ENCODE measurements at places on chromosomes 1 and 21.
A peak's percentile ranks its signal among the peaks of the same experiment; 100 is the strongest.

GRCh38 chr1:33944846-33945245, 81.0 kb downstream of the HMGB4 start:
- DNase-seq = no peak

- DNase-seq = no peak
These were observed 140.4 kb upstream of the ADGRL2 start for GRCh38 chr1:81660286-81660685.

DNA sequence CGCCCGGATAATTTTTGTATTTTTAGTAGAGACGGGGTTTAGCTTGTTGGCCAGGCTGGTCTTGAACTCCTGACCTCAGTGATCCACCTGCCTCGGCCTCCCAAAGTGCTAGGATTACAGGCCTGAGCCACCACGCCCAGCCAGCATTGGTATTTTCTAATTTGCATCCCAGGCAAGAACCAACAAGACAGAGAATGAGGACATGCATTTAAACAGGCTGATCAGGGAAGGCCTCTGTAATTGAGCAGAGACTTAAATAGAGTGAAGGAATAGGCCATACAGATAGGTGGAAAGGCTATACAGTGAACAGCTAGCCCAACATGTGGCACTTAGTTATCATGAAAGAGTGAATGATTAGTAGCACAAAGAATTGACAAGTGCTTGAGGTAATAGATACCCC, 230.4 kb downstream of the SLC35F3 start:
- DNase-seq = peak; percentile 45

GRCh38 chr1:170711682-170712081, 47.8 kb downstream of the PRRX1 start:
- DNase-seq = peak; percentile 33

GRCh38 chr1:10975567-10976326, 36.7 kb upstream of the TARDBP start:
- peak; percentile 84 for DNase-seq

DNA sequence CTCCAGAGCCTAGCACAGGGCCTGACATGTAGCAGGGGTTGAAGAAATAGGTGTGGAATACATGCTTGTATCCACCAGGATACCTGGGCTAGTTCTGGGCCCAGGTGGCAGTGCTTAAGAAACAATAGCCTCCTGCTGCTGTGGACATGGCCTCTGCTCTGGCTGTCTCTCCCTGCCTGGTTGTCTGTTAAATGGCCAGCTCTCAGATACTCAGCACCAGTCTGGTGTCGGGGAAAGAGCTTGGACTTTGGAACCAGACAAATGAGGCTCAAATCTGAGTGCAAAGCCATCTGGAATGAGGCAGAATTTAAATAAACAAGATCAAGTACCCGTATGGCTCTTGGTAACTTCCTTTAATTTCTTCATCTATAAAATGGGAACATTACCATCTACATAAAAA, 31.5 kb downstream of the SESN2 start:
- DNase-seq = no peak

GRCh38 chr21:16742741-16743140, 770.1 kb upstream of the CXADR start:
- no peak for DNase-seq

DNA sequence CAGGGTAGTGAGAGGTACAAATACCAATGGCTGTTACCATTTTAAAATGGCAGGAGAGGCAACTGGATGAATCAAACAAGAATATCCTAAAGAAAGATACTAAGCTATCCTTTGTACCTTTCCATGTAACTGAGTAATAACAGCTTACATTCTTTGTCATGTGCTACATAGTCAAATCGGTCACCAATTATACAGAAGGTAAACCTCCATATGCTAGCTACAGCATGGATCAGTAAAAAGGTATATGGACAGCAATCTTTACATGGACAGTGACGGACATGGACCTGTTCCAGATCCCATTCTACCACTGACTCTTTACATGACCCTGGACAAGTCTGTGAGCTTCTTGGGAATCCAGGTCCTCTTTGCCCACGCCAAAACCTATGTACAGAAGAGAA, 13.4 kb upstream of the MRPL9 start:
- no peak for DNase-seq

DNA sequence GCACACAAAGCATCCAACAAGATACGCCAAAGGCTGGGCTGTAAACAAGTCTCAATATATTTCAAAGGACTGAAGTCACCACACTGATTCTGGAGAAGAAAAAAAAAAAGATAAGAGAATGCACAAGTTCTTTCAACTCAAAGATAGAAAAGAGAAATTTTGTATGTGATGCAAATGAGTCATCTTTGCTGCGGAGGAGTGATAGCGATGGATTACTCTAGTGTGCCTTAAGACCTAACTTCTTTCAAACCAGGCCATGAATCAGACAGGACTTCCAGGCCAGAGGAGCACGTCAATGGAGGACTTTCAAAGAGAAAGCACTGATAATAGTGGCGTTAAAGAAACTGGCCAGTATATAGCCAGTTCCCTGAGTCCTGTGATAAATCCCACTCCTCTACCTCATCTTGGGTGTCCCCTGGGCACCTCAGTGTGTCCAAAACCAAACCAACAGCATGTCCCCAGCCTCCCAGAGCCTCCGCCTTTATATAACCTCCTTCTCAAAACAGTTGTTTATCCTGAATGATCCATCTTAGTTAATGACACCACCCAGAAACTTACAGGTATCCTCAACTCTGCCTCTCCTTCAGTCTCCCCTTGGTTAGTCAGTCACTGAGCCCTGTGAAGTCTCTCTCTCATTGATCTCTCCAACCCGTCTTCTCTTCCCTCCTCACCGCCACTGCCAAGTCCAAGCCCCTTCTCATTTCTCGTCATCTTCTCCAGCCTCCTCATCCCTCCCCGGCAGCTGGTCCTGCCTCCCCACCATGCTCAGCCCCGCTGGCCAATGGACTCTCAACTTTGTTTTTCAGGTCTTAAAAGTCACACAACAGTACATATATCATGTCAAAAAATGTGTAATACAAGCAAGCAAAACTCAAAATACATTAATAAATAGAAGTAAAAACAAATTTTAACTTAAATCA, 47.2 kb upstream of the IFFO2 start:
- no peak for DNase-seq

GRCh38 chr1:204994086-204994862, 48.7 kb upstream of the CNTN2 start:
- no peak for DNase-seq

GRCh38 chr1:147541672-147542568, 619 bp downstream of the BCL9 start:
- DNase-seq = no peak

GRCh38 chr21:8990326-8991087, 1530.9 kb upstream of the TPTE start:
- no peak for DNase-seq

- no peak for DNase-seq
These were observed 14.7 kb downstream of the CRP start for GRCh38 chr1:159699653-159700052.
